Lung (tissue), 17 donors: ENCODE measurements at places on chromosomes 3 and 15. TPM values are rescaled to one million over a fixed set of nuclear protein-coding genes. Genes with fewer than 3 reads are reported as not detected.
A peak's percentile ranks its signal among the peaks of the same experiment; 100 is the strongest.

The POLQ gene
- polyA plus RNA-seq = 0.22 TPM

DNA sequence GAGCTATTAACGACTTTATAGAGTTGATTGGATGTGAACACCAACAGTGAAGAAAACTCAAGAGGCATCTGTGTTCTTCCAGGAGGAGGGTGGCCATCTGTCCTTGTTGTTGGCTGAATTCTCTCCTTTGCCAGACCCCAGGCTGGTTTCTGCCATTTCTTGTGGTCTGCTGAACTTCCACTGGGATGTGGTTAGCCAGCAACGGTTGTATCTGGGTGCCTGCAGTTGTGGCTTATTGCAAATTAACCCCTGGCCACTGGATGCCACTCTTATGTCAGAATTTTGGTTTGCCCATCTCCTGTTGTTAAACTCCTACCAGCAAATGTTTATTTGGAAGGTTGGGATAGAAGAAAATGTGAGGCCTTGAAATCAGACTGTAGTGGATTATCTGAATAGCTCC lies 163.6 kb upstream of the TBC1D5 start:
- no peak for DNase-seq

DNA sequence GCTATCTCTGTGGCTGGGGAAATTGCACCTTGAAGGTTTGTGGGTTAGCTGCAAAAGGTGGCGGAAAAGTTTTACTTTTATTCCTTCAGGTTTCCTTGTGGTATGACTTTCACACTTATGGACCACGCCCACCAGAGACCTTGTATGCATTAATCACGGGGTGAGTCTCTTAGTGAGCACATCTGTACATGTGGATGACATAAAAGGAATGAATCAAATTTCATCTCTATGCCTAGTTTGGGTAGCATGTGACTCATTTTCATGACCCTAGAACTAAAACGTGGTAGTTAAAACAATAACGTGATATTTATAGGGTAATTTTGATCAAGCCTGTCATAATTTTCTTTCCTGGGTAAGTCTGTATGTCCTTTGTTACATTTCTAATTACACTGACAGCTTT lies 141.7 kb downstream of the PDCD6IP start:
- DNase-seq = no peak

GRCh38 chr15:99106417-99107220 lies 1.7 kb downstream of the SYNM start:
- peak; percentile 63 for DNase-seq

DNA sequence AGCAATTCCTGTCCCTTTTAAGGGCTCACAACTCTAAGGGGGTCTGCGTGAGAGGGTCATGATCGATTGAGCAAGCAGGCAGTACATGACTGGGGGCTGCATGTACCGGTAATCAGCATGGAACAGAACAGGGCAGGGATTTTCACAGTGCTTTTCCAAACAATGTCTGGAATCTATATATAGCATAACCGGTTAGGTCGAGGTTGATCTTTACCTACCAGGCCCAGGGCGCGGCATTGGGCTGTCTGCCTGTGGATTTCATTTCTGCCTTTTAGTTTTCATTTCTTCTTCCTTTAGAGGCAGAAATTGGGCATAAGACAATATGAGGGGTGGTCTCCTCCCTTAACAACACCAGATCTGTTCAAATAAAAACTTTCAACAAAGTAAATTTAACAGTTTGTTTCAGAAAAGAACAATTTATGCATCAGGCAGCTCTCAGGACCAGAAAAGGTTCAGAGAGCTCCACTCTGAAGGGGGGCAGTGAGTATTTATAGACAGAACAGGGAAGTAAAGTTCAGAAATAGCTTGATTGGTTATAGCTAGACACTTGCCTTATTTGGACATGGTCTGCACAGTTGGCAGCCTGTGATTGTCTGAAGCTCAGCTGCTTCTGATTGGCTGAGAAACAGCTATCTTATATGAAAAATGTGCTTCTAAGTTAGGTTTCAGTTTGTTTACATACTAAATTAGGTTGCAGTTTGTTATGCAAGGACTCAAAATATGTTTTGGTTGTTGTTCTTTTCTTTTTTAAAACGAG lies 17.2 kb upstream of the B4GALT4 start:
- DNase-seq = peak; percentile 66

GRCh38 chr15:97114900-97115760 lies 784.6 kb downstream of the NR2F2 start:
- no peak for DNase-seq

DNA sequence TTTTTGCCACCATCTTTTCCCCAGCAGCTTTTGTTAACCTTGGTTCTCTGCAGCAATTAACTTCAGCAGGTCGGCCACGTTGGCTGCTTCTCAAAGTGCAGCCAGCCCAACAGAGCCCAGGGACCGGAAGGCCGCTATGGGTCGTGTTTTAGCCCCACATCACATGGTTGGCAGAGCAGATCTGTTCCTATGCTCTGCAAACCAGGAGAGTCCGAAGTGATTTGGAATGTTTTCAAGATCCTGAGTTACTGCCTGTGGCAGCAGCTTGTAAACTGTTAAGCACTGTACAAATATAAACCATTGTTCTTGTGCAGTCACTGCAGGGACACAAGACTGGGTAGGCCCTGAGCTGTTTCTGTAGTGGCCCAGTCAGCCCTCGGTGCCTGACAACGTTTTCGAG lies 69.6 kb upstream of the MYZAP start:
- DNase-seq = no peak
